ENCODE measurements at places on chromosomes 1 and 21.

DNA sequence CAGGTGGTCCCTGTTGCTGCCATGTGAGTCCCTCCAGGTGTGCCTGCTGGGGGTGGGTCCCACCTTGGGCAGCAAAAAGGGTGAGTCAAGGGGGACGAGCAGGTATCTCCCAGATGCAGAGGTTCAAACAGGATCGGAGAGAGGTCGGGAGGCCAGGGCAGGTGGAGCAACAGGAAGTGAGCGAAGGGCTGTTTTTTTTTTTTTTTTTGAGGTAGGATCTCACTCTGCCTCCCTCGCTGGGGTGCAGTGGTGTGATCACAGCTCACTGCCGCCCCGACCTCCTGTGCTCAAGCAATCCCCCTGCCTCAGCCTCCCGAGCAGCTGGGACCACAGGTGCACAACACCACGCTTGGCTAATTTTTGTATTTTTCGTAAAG, 39.4 kb downstream of the SLC2A7 start:
- DNase-seq = no peak

GRCh38 chr1:229641306-229641705, 15.3 kb downstream of the URB2 start:
- no peak for DNase-seq

DNA sequence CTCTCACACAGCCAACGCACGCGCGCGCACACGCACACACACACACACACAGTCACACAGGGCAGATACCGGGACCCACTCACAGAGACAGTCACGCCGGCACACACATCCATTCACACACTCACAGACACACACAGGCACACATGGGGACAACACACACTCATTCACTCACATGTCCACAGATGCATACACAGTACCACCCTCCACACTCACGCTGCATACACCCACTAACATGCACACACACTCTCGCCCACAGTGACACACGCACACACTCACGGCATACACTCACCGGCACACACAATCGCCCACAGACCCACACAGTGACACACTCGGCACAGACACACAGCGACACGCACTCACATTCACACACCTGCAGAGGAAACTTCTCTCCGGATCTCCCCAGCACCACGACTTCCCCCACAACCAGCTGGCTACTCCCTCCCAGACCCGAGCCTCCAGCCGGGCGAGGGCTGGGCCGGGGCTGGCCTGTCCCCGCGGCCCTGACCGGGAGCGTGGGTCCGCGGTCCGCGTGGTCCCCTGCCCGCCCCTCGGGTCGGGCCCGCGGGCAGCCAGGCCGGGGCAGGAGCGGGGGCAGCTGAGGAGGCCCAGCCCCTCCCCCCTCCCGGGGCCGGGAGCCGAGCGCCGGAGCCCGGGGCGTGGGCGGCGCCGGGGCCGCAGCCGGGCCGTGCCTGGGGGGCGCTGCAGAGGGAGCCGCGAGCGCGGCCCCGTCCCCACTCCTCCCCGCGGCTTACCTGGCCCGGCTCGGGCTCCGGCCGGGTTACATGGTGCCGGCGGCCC, 552 bp downstream of the DLGAP3 start:
- DNase-seq = no peak

GRCh38 chr1:43963006-43963405, 6.8 kb upstream of the DPH2 start:
- no peak for DNase-seq

GRCh38 chr1:71650119-71650518, 569.3 kb upstream of the ZRANB2 start:
- DNase-seq = no peak

- DNase-seq = no peak
Measured at GRCh38 chr1:33030575-33030974, 6.1 kb downstream of the AK2 start.

- DNase-seq = no peak
Measured at GRCh38 chr1:212013672-212014071, 21.7 kb downstream of the INTS7 start.

- peak; percentile 45 for DNase-seq
Measured at GRCh38 chr1:203271018-203271743, 34.1 kb upstream of the BTG2 start.

DNA sequence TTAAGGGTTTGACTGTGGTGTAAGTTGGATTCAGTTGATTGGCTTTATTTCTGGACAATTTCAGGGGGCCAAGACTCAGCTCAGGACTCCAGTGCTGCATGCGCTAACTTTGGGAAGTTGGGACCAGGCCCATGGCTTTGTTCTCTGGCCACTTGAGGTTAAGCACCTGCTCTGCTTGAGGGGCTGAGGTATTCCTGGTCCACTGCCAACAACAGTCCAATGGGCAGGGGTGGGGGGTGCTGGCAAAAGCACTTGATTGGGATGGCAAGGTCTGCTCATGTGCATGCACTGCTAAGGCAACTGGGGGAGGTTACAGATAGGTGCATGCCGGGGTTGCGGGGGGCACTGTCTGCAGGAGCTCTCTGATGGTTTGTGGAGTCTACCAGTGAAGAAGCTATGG, 52.6 kb upstream of the ASB17 start:
- DNase-seq = no peak

- DNase-seq = no peak
Measured at GRCh38 chr1:221284028-221284427, 404.8 kb downstream of the HLX start.

GRCh38 chr1:2975466-2976179, 45.6 kb upstream of the ACTRT2 start:
- no peak for DNase-seq

DNA sequence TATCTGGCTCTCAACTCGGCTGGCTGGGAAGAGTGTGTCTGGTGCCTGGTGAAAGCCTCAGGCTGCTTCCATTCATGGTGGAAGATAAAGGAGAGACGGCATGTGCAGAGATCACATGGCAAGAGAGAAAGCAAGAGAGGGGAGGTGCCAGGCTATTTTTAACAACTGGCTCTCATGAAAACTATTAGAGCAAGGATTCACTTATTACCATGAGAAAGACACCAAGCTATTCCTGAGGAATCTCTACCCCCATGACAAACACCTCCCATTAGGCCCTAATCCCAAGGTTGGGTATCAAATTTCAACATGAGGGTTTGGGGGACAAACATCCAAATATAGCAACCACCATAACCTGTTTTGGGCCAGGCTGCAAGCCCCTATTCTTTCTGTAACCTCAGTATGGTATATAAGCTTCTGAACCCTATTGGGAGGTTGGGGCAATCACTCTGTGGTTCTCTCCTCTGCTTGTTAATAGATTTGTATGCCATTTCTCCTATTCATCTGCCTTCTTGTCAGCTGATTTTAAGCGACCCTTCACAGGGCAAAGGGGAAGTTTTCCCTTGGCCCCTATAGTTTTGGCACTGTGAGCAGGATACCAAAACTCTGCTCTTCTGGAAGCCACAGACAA, 179.0 kb upstream of the TNR start:
- no peak for DNase-seq

DNA sequence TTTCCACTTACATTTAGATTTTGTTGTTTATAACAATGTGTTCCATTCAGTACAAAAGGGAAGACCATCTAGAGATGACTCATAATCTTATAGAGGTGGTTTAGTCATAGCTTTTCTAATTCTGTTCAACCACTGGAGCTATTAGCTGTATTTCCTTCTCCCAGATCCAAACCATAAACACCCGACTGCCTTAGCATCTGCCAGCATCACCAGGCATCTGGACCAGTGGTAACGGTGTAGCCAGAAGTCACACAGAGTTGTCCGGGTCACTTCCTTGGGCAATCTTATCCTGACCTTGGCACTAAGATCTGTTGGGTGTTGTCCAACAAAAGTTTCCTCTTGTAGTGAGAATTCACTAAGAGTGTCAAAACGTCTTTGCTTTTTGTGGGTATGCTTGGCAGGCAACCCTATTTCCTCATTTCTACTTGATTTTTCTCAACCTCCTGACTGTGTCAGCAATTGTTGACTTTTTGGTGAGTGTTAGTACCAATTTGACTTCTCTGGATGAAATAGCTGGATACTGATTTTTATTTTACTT, 372.1 kb upstream of the B3GALT2 start:
- DNase-seq = no peak
